ENCODE measurements at places on chromosomes 11 and 22.
A peak's percentile ranks its signal among the peaks of the same experiment; 100 is the strongest.

DNA sequence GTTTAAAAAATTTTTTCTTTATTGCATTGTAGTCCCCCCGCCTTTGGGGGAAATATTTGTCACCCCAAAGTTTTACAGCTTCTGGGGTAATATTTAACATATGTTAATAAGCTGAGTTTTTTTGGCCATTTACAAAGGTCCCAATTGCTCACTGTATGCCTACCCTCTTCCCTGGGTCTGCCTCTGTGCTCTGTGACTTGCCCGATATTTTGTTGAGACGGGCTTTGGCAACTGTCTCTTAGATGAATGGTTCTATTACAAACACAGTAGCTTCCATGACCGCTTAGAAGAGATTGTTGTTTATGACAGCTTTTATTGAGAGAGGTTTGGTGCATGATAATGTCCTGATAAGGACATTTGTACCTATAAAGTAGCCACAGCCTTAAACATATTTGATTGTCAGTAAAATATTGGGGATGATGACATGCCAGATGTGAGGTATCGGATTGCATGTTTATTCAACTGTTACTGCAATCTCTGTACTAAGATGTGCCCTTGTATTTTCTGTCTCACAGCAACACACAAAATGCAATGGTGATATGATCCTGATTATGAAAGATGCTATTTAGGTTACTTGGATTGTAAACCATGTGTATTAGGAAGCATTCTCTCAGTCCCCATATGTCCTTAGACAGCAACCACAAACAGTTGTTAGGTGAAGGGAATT lies 103.1 kb downstream of the TEAD1 start:
- DNase-seq, result no peak

- DNase-seq, result no peak
These were observed 307.2 kb upstream of the CTSC start for GRCh38 chr11:88644724-88645123.

- peak; percentile 84 for DNase-seq
These were observed 17.1 kb upstream of the RBM4B start for GRCh38 chr11:66694732-66695207.

DNA sequence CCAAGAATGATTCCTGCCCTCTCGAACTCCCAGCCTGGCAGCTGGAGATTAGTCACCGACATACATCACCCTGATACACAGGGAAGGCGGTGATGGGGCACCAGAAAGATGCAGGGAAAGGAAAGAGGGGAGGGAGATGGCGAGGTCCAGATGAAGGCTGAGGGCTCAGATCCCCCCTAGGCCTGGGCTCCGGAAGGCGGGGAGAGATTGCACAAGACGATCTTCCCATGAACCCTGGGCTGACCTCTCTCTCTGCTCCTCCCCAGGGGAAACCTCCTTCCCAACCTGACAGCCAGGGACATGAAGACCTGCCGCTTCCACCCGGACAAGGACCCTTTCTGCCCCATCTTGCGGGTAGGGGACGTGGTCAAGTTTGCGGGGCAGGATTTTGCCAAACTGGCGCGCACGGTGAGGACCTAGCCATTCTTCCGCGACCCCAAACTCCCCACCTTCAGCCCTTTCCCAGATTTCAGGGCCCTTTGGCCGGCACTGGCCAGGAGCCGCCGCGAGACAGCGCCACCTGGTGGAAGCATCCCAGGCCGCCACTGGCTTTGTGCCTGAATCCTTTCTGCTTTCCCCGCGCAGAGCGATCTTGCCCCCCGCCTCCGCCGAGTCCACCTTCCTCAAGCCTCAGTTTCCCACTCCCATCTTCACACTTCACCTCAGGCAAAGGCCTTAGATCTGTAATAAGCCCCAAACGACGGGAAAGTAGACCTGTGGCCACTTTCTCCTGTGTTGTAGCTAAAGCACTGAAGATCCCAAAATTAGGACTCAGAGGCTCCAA lies 11.5 kb downstream of the P2RX3 start:
- DNase-seq, result peak; percentile 71

- DNase-seq, result no peak
These were observed 21.6 kb upstream of the SUSD2 start for GRCh38 chr22:24159650-24160049.

DNA sequence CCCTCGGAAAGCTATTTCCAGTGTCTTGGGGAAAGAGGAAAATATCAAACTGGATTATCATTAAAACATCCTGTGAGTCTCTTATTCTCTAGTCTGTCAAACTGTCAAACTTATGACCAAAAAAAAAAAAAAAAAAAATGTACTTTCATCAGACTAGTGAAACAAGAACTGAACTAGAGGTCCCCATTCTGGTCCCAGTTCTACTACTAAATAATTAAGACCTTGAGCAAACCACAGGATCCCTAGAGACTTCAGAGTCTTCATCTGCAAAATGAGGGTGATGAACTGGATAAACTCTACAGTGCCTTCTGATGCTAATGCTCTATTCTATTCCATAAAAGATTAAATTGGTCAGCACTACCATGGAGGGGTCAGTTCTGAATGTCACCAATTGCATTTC lies 105.8 kb downstream of the SERGEF start:
- no peak for DNase-seq

DNA sequence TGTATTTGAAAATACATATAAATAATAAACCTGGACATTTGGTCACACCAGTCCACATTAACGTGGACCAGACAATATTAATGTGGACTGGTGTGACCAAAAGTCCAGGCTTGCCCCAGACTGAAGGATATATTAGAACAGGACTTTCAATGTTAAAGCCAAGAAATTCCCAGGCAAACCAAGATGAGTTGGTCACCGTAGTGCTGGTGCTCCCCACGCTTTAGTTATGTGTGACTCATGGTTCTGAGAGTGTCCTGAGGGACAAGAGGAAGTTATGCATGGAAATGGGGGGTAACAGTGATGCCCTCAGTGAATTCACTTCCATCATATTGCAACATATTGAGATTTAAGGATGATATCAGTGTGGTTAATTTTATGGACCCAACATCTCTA lies 31.4 kb downstream of the POU2AF1 start:
- no peak for DNase-seq

- DNase-seq, result no peak
These were observed 22.8 kb downstream of the TEAD1 start for GRCh38 chr11:12696911-12697581.

DNA sequence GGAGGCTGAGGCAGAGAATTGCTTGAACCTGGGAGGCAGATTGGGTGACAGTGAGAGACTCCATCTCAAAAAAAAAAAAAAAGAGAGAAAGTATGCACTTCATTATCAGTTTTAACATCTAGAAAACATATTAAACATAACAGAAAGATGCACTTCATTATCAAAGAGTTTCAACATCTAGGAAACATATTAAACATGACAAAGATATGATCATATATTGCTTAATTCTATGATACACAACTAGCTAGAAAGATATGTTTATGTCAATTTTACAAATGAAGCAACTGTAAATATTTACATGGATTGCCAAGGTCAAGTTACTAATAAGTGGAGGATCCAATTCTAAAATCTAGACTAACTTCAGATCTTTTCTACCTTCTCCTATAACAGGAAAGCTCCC lies 50.4 kb upstream of the CTSC start:
- DNase-seq, result no peak

DNA sequence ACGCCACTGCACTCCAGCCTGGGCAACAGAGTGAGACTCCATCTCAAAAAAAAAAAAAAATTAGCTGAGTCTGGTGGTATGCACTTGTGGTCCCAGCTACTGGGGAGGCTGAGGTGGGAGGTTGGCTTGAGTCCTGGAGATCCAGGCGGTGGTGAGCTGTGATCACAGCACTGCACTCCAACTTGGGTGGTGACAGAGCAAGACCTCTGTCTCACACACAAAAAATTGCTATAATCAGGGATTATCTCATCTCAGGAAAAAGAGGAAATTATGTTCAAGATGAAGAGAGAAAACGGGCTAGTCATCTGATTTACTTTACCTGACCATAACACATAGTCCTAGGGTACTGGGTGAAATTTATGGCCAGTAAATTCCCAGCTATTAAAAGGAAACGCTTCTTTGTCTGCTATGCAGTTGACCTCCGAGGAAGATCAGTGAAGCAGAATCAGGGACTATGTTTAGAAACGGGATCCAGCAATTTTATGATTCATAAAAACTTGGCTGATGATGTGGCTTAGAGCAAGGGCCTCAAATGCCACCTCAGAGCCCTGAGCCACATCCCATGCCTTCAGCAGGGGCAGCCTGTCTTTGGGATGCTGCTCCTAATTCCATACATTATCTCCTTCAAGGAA lies 386.2 kb downstream of the NTM start:
- DNase-seq, result no peak

DNA sequence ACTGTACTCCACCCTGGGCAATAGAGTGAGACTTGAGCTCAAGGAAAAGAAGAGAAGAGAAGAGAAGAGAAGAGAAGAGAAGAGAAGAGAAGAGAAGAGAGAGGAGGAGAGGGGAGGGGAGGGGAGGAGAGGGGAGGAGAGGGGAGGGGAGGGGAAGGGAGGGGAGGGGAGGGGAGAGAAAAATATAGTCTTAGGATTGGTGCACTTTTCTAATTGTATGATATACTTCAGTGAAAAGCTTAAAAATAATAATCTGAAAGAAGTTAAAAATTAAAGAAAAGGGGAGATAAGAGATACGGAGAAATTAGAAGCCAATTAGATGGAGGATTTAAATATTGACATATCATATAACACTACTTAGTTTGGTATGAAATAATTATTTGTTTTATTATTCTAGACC lies 19.3 kb downstream of the OR52A5 start:
- DNase-seq, result no peak

GRCh38 chr11:119118227-119118626 lies 3.2 kb upstream of the HINFP start:
- DNase-seq, result no peak

DNA sequence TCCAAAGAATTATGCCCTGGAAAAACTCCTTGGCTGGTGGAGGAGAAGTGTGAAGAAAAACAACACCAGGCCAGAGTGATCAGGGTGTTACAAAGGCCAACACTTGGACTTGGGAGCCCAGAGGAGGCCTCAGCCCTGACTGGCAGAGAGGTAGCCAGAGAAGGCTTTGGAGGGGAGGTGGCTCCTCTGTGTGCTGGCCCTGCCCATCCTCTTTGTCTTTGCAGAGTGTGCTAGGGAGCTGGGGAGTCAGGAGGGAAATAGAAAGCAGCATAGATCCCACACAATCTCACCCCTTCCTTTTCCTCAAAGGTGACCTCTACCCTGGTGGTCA lies 12.0 kb upstream of the P2RY6 start:
- DNase-seq, result no peak

Data from T-helper 9 cell (primary cell).